ENCODE measurements at places on chromosomes 4 and X. TPM values are rescaled to one million over a fixed set of nuclear protein-coding genes. Genes with fewer than 3 reads are reported as not detected.

The SPIN2A gene
- polyA plus RNA-seq = 3.5 TPM

The BGN gene
- polyA plus RNA-seq = 95.3 TPM

The GLRB gene
- 4.9 TPM for polyA plus RNA-seq

The SPANXA1 gene
- not detected for polyA plus RNA-seq

The AFP gene
- not detected for polyA plus RNA-seq

The JCHAIN gene
- 1.5 TPM for polyA plus RNA-seq

The CITED1 gene
- 14.7 TPM for polyA plus RNA-seq

The FRMD7 gene
- 0.18 TPM for polyA plus RNA-seq

The BANK1 gene
- 0.43 TPM for polyA plus RNA-seq

The KIAA1210 gene
- 0.24 TPM for polyA plus RNA-seq

The TRMT44 gene
- 12.0 TPM for polyA plus RNA-seq

The NR3C2 gene
- 14.1 TPM for polyA plus RNA-seq
